ENCODE measurements at places on chromosomes 11 and 22. TPM values are rescaled to one million over a fixed set of nuclear protein-coding genes. Genes with fewer than 3 reads are reported as not detected.
A peak's percentile ranks its signal among the peaks of the same experiment; 100 is the strongest.

GRCh38 chr11:108160970-108161566 is 39.7 kb downstream of the ACAT1 start:
- DNase-seq, result peak; percentile 22

- peak; percentile 41 for DNase-seq
Observed at GRCh38 chr11:128552783-128553661, 34.3 kb downstream of the ETS1 start.

DNA sequence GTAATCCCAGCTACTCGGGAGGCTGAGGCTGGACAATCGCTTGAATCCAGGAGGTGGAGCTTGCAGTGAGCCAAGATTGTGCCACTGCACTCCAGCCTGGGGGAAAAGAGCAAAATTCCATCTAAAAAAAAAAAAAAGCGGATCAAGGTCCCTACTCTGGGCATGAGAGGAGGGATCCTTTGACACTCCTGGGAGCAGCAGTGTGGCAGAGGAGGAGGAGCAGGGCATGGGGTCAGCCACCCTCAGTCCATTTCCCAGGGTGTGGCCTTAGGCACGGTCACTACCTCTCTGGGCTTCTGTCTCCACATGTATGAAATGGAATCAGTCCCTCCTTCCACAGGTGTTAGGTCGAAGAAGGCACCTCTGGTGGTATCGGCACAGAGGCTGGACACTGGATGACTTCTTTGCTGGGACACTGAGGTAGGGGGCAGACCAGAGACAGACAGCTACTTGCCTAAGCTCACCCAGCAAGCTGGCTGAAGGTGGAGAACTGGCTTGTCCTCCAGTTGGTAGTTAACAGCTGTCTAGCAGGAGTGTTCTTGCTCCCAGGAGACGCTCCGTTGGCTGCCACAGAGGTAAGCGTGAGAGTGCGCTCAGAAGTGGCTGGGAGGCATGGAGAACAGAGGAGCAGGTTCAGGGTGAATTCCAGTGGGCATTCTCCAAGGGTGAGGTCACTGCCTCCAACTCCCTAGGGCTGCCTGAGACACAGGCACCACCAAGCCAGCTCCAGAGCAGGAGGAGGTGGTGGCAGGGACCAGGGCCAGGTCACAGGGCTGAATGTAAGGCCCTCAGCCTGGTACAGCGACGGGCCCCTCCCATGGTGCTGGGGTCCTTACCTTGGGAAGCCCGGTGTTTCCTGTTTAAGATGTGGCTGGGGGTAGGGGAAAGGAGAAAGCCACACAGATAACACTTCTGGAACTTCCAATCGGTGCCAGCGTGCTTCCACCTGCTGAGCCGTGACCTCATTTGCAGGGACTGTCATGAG is 19.5 kb downstream of the TXN2 start:
- no peak for DNase-seq

- no peak for DNase-seq
Observed at GRCh38 chr11:76859708-76860227, 950 bp upstream of the ACER3 start.

DNA sequence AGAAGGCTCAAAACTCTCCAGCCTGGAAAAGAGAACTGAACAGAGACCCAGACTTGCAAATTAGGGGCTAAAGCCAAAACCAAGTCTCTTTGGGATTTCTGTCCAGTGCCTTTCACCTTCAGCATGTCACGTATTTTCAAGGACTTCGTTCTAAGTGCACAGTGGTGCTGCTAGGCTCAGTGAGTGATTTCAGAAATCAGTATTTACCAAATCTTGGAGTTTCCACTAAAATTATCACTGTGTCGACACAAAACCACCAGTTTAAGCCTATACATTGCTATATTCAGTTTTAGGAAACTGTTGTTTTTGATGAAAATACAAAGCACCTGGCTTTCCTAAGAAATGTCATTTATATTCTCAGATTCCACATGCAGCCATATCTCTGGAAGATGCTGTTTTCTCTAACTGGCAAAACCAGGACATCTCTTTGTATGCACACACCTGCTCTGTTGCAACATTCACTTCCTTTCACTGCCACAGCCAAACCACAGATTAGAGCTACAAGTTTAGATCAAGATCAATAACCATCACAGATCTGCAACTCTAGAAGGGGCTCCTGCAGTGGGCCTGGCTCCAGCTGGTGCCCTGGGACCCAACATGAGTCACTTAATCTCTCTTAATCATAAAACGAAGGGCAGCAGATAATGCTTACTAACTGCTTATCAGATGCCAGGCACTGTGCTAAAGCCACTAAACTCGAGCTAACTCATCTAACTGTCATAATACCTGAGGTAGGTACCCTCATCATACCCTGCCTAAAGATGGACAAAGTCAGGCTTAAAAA is 22.3 kb downstream of the SMCO4 start:
- DNase-seq, result peak; percentile 22

DNA sequence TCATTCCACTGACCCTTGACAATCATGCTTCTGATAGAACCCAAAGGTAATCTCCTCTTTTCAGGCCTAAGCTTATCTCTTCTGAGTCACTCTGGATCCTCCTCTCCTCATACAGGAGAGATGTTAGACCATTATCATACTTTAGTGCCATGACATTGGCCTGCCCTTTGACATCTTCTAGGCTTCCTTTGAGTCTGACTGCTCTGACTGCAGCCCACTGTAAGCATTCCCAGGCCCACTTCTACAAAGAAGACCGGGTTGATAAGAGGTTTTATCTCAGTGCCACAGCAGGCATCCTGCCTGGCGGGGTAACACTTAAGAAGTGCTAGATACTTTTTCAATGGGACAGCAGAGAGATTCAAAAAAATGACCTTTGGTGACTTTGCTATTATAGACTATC is 438.0 kb downstream of the KCNA4 start:
- no peak for DNase-seq

Gene MOGAT2
- total RNA-seq, result not detected

Gene ACTN3
- 0.14 TPM for total RNA-seq
